ENCODE measurements at places on chromosomes 1 and 21. TPM values are rescaled to one million over a fixed set of nuclear protein-coding genes. Genes with fewer than 3 reads are reported as not detected.

- no peak for DNase-seq
Measured at GRCh38 chr21:38263493-38263892, 6.7 kb downstream of the KCNJ15 start.

DNA sequence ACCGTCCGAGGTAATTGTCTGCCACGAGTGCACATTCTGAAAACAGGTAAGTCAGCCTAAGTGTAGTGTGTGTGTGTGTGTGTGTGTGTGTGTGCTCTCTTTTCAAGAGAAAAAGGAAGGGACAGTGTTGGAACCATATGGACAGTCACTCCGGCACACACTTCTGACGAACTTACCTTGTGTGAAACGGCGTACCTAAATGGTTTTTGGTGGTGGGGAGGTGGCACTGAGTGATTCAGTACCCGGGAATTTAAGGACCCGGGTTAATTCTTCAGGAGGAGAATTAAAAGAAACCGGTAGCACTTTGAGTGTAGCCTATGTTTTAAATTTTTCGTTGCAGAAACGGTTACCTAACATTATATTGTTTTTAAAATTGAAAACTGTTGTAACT is 286 bp downstream of the ODR4 start:
- no peak for DNase-seq

GRCh38 chr1:43612406-43612805 is 37.5 kb upstream of the KDM4A start:
- no peak for DNase-seq

DNA sequence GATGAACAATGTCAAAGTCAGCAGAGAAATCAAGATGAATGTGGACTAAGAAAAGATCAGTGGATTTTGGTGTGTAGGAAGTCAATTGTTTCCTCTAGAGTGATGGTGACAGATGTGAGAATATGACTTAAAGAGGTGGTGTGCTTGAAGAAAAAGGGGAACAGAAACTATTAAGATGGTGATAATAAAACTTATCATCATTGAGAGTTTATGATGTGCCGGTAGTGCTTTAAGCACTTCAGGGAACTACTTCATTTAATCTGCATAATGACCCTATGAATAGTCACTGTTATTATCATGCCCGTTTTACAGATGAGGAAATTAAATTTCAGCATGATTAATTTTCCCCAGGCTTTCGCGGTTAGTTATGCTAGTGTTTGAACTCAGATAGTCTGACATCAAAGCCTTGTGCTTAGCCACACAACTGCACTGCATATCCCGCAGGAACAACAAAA is 246.9 kb upstream of the LRRC7 start:
- no peak for DNase-seq

Gene GPR25
- not detected for total RNA-seq

Measured in glomerular endothelial cell (primary cell).